ENCODE measurements at places on chromosomes 5 and 9.

DNA sequence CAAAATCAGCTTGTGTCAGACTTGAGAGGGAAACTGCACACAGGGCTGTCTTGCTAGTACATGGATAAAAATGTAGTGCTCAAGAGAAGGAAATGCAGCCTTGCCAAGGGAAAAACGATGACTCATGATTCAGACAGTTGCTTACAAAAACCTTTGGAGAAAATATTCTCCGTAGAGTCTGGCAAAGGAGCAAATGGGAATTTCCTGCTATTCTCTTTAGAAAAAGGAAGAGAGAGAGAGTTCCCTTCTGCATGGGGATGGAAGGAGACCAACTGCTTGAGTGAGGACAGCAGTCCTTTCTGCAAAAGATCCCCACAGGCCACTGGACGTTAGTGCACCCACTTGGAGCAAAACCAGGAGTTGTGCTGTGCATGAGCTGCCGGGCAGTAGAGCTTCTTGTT is 7.6 kb downstream of the IFNB1 start:
- no peak for DNase-seq

DNA sequence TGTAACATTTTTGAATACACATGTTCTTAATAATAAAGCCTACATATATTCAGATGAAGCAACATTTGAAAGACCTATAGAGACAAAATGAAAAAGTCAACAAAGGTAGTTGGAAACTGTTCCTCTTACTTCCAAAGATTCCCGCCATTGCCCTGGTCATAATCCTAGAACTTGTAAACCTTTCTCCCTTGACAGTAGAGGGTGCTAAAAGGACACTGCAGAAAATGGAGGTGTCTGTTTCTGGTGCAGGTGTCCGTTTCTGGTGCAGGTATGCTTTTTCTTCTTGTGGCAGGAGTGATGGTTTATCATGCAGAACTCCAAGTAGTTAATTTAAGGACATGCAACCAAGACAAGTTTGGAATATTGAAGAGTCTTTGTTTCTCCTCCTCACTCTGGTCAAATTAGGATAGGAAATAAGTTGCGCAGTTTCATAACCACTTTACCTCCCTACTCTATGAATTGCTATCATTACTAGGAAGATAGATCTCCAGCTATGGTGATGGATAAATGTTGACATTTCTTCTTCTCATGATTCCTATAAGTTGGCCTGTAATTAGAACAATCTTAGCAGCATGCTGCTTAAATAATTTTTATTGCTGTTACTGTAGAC is 56.0 kb upstream of the FAM174A start:
- peak; percentile 4 for DNase-seq

- DNase-seq: no peak
Observed at GRCh38 chr5:891837-892393, 686 bp downstream of the BRD9 start.

DNA sequence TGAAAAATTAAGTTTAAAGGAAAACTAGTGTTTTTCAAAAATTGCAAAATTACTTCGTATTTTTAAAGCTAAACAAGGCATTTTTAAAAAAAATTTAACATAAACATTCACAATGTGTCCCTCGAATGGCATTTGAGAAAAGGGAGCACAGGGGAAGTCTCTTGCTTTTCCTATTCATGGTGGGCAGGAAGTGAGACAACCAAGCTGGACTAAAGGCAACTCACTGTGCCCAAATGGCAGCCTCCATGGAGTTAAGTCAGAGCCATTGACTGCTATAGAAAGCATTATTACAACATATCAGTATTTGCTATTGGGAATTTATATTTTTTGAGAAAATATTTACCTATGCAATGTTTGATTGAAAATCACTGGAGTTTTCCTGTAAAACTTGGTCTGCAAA is 8.3 kb downstream of the HNRNPH1 start:
- no peak for DNase-seq

GRCh38 chr5:82100303-82101077 is 128.7 kb downstream of the ATG10 start:
- DNase-seq: no peak

GRCh38 chr9:129111528-129112151 is 425 bp downstream of the PTPA start:
- peak; percentile 47 for DNase-seq

DNA sequence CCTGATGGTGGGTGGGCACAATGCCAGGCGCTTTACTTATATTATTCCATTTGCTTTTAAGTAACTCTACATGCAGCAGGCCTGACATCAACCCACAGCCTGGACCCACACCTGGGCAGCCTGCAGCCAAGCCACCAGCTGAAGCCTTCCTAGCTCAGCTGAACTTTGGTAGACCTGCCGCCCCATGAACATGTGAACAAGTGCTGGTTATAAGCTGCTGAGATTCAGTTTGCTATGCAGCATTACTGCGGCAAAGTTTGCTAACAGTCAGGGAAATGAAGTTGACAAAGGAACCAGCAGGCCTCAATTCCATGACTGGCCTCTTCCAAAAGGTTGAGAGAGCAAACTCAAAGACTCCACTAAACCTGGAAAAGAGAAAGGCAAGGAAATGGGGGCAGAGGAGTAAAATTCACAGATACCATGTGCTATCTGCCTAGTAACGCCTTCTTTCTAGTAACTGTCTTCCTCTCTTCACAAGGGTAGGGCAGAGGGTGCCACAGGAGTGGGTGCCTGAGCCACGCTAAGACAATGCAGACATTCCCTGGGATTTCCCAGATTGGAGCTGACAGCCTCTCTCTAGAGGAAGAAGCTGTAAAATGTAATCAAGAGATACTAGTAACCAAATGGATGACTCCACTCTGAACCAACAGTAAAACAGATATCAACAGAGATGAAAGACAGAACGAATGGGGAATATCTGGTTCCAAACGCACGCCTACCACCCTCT is 2.9 kb downstream of the BOD1 start:
- DNase-seq: no peak

GRCh38 chr9:128372784-128373183 is 1.6 kb downstream of the URM1 start:
- no peak for DNase-seq

GRCh38 chr5:59275170-59275509 is 618.4 kb downstream of the PDE4D start:
- DNase-seq: no peak

DNA sequence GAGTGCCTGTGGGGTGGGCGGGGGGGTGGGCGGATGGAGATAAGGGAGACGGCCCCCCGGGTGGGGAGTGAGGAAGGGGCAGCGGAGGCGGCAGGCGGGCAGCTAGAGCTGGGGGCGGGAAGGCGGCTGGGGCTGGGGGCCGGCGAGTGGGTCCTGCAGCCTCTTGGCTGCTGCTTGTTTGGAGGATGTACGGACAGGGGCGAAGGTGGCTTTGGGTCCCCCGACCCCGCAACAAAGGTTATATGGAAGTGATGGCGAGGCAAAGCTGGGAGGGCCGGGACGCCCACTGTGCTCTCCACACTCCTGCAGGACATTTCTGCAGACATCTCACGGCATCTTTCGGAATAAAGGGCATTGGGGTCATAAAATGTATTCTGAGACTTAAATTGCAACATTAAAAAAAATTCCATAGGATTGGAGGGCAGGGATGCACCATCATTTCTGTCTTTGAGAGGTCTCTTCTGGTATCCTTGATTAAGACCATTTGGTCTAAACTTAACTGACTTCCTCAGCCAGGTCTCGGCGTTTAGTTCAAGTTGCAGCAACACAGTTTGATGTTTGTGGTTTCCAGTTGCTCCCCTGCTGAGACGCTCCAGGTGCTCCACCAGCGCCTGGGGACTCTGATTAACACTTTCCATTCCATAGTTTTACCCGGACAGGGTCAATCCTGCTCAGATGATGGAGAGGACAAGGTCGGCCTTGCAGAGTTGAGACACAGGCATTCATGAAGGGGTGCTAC is 101.6 kb upstream of the SSBP2 start:
- DNase-seq: peak; percentile 37

DNA sequence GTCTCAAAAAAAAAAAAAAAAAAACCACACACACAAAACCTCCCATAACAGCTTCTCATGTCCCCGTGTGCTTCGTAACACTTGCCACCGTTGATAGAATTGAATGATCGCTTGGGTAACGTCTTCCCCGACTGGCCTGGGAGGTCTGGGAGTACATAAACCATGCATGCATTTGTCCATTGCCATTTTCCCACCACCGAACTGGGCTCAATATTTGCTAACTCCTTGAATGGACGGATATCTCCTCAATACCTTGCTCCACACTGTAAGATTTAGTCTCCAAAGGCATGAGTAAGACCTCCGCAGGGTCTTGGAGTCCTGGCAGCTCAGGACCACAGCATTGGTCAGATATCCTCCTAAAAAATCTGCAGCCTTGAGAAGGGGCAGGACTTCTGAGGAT is 3.2 kb upstream of the P4HA2 start:
- no peak for DNase-seq

All from activated naive CD4-positive, alpha-beta T cell treated with anti-CD3 and anti-CD28 coated beads for 36 hours (primary cell).